Fibroblast of skin of left quadriceps (primary cell): ENCODE measurements at places on chromosomes 3 and 15.

DNA sequence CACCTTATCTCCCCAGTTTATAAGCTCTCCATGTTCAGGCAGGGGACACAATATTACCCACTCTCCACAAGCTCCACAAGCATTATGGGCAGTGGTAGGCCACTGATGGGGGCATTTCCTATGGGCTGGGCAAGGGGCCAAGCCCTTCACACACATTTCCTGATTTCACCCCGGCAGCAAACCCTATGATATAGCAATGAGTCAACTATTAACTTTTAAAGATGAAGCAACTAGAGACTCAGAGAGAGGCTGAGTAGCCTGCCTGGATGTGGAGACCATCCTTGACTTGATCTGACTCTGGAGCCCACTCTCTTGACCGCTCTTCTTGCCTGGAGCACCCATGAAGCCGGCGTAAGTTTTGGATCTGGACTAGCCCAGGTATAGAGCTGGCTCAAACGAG lies 27.4 kb downstream of the FOXL2NB start:
- DNase-seq: no peak

GRCh38 chr3:69999140-70000027 lies at the start of gene SAMMSON:
SAMMSON (plus strand) TSS chr3:69999733.
- peak; percentile 0 for DNase-seq

- DNase-seq: no peak
Measured at GRCh38 chr3:112980080-112980479, 5.2 kb upstream of the CD200R1 start.

DNA sequence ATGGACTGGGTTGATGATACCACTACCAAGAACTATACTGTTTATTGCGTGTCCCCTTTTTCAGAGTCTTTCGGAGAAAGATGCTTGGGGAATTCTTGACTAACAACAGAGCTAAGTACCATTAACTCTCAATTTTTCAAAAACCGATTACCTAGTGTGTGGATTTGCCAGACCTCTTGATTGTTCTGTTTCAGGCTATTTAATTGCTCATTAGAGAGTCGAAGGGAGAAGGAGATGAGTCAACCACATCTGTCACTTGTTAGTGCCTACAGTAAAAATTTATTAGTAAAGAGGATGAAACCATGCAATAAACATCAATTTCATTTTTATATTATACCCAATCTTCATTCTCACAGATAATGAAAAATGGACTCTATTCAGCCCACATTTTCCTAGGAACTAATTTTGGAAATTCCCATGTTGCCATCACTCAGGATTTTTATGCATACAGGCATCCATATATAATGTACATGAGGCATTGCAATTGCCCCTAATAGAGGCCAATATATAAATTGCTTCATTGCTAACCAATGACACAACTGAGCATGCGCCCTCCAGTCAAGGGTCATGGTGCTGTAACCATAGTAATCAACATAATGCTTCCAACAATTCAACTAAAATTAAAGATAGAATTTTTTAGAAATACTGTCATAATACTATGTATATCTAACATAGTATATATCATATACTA lies 541.7 kb downstream of the TBL1XR1 start:
- DNase-seq: no peak

DNA sequence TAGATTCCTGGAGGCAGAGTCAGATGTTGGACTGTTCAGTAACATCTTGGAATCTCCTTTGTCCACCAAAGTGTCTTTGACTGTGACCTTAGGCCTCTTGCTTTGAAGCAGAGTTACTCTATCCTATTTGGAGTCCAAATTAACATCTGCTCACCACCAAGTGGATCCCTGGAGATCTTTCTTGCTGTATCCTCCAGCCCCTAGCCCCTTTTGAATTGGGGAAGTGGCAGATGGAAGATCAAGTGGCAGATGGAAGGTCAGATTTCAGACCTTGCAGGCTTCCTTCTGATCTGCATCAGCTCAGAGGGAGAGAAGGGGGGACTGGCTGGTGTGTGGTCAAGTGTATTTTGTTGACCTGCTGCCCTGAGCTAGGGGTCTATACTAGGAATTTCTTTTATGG lies 125.0 kb upstream of the ROPN1 start:
- no peak for DNase-seq

DNA sequence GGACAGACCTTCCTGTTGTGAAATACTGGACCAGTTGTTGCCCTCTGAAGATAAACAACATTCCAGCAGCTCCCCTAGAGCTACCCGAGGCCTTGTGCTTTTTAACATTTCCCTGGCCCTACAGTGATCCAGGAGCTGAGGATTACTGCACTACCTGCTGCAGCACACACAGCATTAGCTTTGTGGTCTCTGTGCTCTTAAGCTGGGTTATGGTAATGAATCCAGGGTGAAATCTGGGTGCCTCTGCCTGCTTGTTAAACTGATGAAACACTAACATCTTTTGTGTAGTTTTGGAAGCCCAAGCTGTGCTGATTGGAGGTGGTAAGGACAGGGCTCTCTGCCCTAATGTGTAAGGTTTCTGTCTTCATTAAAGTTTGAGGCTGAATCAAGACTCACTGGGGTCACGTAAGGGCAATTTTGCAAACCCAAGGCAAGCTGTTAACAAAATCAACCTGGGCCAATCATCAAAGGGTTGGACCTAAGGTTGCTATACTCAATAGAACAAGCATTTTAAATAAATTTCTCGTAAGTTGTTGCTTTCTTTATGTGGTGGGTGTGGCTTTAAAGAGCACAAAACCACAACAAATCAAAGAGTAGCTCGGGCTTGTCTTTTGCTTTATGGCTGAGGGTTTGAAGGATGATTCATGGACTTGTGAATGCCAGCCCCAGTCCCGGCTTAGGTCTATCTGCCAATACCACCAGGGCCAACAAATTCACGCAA lies 183.9 kb downstream of the TPRG1 start:
- DNase-seq: no peak

- no peak for DNase-seq
Measured at GRCh38 chr3:187737368-187738070, 7.7 kb downstream of the BCL6 start.

GRCh38 chr3:4996771-4997291 lies 17.6 kb downstream of the BHLHE40 start:
- DNase-seq: no peak

DNA sequence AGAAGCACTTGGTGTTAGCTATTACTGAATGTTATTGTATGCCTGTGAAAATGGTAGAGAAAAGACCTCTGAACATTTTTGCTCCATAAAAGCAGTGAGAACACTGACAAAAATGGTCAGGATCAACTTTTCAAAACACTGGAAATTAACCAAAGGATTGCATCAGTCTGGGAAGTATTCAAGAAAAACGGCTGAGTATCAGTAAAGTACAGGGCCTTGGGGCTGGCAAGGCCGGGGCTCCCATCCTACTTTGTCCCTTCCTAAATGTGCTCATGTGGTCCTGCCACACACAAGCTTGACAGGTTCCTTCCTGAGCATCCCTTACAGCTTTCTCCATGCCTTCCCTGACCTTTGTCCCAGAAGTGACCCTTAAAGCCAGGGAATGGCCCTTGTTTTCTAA lies 84.0 kb downstream of the CFAP20DC start:
- DNase-seq: peak; percentile 36

GRCh38 chr3:189772584-189772983 lies 141.4 kb downstream of the TP63 start:
- peak; percentile 33 for DNase-seq

GRCh38 chr3:18656866-18657265 lies 231.7 kb upstream of the SATB1 start:
- DNase-seq: no peak

GRCh38 chr15:80609512-80609946 lies 85.6 kb upstream of the ABHD17C start:
- DNase-seq: no peak

DNA sequence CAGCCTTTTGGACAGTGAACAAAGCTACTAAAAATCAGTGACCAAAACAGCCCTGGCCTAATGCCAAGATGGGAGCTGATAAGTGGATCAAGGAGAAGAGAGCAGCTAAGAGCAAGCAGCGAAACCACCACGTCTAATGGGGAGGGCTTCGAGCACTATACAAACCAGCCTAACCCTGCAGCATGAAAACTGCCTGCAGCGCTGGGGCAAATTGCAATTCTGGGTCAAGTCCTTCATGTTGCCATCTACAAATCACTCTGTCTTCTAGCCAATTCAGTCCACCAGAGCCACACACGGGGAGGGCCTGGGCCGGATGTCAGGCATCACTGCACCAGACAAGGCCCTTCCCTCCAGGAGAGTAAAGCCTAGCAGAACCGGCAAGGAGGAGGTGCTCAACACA lies 30.5 kb upstream of the SPATA12 start:
- DNase-seq: no peak

- no peak for DNase-seq
Measured at GRCh38 chr15:68307131-68307928, 29.8 kb downstream of the FEM1B start.

GRCh38 chr15:77821188-77821958 lies 188.7 kb upstream of the LINGO1 start:
- peak; percentile 17 for DNase-seq

GRCh38 chr3:134667956-134668355 lies 17.1 kb upstream of the KY start:
- DNase-seq: no peak

DNA sequence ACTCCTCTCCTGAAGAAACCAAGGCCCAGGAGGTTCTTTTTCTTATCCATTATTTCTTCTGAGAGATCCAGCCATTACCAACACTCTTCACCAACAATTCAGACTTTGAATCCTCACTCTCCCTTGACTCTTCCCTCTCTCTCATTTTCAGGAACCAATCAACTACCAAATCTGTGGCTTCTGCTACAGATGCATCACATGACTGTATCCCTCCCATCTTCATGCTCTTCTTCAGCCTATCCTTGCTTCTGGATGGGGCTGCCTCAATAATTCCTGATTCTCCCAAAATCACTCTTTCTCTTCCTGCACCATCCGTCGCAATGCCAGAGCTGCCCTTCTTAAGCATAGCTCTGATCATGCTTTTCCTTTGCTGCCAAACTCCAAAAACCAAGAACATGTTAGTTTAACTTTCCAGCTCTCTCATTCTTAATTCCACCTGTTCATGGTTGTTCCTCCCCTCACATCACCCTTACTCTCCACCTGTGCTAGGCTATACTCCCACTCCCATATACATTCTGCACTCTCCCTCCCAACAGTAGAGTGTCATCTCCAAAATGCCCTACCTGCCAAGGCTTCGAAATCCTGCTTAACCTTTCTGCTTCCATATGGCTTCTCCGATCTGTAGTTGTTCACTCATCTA lies 13.5 kb downstream of the PLD1 start:
- no peak for DNase-seq

GRCh38 chr3:152968388-152969024 lies 133.6 kb downstream of the P2RY1 start:
- DNase-seq: no peak

DNA sequence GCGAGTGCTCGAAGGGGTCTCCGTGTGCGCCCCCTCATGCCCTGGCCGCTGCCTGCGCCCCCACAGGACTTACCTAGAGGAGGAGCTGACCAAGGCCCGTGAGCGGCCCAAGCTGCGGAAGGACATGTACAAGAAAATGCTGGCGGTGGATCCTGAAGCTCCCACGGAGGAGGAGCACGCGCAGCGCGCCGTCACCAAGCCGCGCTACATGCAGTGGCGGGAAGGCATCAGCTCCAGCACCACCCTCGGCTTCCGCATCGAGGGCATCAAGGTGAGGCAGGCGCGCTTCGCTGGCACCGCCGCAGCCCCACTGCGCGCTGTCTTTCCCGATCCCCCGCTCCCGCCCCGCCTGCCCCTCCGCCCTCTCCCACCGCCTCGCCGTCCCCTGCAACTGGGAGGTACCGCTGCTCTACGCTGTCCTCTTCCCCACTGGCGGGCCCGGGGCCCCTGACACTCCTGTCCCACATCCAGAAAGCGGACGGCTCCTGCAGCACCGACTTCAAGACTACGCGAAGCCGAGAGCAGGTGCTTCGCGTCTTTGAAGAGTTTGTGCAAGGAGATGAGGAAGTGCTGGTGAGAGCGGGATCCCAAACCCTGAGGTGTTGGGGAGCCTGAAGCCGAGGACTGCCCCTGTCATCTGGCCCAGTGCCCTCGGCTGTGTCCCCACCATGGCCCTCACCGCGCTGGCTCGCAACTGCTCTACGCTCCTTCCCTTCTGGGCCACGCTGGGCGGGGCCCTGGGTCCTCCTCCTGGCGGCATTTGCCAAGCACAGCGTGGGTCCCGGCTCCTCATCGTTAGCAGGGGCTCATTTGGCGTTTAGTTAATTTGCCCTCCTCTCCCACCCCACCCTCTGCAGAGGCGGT lies 8.5 kb downstream of the ITPKA start:
- DNase-seq: no peak

DNA sequence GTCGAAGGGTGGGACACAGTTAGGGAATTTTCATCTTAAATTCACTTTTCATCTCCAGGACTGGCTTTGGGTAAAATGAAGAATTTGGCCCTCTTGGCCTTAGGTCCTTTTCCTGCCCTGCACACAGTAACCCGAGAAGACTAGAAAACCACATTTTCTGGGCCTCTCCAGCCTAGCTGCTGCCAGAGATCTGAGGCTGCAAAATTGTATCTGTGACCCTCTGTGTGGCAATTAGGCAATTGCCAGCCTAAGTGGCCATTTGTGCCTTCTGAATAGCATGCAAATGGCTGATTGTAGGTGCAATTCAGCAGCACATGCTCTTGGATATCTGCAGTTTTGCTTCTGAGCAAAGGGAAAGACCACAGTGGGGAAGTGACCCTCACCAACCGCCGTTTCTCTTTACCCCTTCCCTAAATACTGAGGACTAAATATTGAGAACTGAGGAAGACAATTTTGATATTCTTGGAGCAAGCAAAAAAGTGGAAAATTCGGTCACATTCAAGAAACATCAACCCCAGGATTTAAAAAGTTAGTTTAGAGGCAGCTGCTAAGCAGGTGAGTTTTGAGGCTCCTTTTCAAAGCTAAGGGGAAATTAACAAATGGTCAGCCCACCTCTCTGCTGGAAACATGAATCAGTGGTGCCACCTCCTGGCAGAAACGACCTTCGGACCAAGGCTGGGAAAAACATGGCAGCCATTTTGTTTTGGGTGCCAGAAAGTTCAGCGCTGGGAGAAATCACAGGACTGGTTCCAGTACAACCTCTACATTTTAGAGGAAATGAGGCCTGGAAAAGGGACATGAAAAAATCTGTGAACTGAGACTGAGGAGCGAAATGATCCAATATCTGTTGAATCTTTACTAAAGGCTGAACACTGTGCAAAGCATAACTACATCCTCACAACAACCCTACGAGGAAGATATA lies 56.6 kb upstream of the PRTG start:
- no peak for DNase-seq

- DNase-seq: no peak
Measured at GRCh38 chr3:125641891-125642290, 46.6 kb upstream of the OSBPL11 start.

DNA sequence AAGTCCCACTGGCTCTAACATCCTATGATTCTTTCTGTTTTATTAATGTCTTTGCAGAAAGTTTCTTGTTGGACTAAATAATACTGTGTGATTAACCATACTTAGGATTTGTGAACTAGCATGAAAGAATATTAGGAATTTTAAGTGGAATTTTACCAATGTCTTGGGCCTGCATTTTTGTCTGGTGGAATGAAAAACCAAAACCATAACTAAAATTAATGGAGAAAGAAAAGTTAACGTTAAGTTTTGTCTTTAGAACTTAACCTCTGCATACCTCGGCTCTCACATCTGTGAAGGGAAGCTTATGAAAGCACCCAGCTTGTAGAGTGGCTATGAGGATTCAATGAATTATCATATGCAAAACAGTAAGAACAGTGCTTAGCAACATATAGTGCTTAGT lies 6.5 kb downstream of the FBN1 start:
- no peak for DNase-seq
